ENCODE measurements at places on chromosomes 12 and 14.

DNA sequence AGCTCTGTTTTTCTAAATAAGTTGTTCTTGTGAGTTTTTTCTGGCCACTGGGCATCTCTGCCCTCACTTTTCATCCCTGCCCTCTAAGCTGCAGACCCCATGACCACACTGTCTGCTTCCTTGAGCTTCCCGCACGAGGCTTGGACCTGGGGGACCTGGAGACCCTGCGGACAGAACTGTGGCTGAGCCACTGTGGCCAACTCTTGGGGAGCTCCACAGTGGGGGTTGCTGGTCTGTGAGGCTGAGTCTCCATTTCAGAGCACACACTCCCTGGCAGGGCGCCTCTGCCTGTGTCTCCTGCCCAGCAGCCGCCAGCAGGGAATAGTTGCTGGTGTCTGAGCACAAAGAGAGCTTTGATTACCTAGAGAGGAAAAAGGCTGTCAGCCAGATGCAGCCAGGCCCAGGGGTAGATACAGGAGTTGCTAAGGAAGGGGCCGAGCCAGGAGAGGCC lies 13.1 kb upstream of the RIN3 start:
- DNase-seq, result no peak

- DNase-seq, result peak; percentile 35
Observed at GRCh38 chr12:100356644-100357223, at the start of gene SLC17A8. Gene SLC17A8, plus strand, starts transcription at chr12:100357074. Its CDS starts 318 bp downstream, at chr12:100357392.

DNA sequence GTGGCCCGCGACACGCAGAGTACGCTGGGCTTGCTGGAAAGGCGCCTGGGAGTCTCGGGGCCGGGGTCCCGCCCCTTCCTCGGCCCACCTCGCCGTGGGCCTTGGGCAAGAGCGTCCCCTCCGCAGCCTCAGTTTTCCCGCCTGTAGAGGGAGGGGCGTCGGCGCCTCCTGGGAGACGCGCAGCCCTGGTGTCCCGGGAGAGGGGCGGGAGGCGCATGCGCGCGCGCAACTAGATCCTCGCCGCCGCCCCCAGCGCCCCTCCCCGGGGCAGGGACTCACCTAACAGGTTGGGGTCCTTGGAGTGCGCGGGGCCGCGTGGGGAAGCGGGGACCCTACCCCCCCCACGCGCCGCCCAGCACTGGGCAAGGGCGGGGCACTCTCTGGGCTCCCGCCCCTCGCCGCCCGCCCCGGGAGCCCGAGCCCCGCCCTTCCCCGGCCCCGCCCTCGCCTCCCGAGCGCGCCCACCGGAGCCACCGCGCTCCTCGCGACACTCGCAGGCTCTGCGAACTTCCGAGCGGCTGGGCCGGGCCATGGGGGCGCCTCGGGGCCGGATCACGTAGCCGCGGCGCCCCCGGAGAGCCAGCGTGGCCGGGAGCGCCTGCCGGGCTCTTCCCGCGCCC lies at the start of gene KIF26A:
TSS of gene KIF26A (plus strand) at position 490 of the 620 bp plus-strand sequence. CDS start 136 bp downstream, outside the sequence.
- DNase-seq, result no peak

DNA sequence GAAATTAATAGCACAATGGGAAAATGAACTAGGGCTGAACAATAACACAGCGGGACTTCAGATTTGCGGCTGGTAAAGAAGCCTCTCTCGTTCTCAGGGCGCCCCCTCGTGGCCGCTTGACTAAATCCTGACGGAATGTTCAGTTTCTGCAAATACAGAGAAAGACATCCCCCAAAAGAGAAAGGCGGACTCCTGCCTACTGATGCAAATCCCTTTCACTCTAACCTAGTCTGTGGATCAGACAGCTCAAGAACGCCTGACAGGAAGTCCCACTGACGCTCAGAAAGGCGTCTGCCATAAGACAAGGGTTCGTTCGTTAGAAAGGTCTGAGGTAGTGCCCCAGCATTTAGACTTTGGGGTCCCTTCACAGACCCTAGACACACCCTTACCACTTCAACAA lies 2.5 kb downstream of the NUAK1 start:
- peak; percentile 78 for DNase-seq

DNA sequence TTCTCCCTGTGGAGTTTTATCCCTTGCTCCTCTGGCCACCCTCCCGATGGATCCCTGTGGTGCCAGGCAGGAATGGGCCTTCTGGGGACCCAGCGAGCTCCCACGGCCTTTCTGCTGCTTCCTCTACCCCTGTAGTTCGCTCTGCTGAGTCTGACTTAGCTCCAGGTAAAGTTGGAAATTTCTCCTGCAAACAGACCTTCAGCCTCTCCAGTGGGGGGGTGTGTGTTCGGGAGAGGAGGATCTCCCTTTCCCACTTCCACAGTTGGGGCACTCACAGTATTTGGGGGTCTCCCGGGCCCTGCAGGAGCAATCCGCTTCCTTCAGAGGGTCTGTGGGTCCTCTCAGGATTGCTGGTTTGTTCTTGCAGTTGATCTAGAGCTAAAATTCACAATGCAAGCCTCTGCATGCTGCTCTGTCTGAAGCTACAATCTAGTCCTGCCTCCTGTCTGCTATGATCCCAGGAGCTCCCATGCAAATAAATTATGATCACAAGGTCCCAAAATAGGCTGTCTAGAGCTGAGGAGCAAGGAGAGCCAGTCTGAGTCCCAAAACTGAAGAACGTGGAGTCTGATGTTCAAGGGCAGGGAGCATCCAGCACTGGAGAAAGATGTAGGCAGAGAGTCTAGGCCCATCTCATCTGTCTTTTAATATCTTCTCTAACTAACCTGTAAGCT lies 18.3 kb downstream of the MTRFR start:
- DNase-seq, result no peak

GRCh38 chr14:54713379-54713778 lies 146.5 kb downstream of the SAMD4A start:
- DNase-seq, result no peak

DNA sequence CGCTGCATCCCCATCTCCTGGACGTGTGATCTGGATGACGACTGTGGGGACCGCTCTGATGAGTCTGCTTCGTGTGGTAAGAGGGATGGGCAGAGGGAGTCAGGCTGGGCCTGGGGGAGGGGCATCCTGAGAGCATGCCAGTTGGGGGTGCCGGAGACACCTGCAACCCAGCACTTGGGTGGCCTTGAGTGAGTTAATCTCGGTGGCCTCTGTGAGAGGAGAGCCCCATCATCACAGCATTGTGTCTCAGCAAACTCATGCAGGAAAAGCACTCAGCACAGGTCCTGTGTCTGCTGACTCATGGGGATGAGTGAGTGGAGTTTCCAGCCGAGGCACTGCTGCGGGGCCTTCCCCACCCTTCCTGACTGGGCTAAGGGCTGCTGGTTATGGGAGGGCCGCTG lies 19.6 kb upstream of the LRP1-AS start:
- no peak for DNase-seq

DNA sequence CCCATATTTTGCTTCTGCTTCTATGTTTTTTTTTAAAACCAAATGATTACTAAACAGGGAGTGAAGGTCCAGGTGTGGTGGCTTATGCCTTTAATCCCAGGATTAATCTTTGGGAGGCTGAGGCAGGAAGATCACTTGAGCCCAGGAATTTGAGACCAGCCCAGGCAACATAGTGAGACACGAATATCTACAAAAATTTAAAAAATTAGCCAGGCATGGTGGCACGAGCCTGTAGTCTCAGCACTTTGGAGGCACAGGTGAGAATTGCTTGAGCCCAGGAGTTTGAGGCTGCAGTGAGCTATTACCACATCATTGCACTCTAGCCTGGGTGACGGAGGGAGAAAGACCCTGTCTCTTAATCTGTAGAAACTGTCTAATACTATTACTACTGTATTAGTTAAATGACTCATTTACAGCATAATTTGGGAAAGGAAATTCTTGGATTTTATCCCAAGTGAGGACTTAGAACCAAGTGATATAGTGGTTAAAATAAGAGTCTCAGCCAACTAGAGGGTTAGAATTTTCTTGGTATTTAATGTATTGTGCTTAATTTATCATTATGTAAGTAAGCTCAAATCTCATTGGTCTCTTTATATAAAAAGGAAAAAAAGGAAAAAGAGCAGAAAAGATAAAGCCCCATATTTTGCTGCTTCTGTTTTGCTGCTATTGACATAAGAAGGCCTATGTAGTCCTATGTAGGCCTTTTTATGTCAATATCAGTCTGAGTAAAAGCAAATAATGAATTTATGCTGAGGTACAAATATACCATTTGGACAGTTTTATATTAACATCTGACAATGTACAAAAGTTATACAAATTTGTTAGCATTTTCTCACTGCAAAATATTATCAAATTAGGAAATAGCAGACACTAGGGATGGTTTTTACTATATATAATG lies 163.4 kb downstream of the RAD51B start:
- DNase-seq, result no peak

All from left renal pelvis (tissue), 4 donors.